Hematopoietic multipotent progenitor cell treated with erythropoietin and hydrocortisone succinate and interleukin-3 and kit ligand, for 4 days (in vitro differentiated cells): ENCODE measurements at places on chromosomes 3 and 15.

- peak; percentile 5 for DNase-seq
Observed at GRCh38 chr15:35784745-35785144, 238.8 kb upstream of the DPH6 start.

DNA sequence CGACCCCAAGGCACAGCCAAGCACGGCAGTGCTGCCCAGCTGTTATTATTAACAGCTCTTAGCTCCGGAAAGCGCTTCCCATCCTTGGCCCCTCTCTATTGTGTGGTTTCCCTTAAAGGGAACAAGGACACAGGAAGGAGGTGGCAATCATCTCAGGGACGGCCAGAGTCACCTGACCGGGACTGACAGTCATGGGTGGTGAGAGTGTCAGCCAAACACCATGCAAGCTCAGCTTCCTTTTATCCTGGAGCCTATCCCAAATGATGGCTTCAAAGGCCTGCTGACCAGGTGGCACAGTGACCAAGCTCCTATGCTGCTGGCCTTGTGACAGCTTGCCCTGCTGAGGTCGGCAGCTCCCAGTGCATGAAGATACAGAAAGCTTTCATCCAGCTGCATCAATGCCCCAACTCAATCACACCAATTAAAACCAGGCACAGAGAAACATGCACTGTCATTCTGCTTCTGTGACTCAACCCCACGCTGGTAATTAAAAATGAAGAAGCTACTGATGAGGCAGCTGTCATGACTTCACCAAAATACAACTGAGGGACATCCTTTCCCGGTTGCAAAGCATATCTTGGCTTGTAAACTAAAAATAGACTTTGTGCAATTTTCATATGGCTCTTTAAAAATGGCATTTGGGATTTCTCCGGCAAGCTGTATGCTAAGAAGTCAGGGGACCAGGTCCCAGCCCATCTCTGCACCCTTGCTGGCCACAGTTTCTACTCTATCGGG lies 34.0 kb downstream of the PCSK6 start:
- DNase-seq, result peak; percentile 81

- no peak for DNase-seq
Observed at GRCh38 chr3:182725372-182726251, 67.7 kb upstream of the ATP11B start.

DNA sequence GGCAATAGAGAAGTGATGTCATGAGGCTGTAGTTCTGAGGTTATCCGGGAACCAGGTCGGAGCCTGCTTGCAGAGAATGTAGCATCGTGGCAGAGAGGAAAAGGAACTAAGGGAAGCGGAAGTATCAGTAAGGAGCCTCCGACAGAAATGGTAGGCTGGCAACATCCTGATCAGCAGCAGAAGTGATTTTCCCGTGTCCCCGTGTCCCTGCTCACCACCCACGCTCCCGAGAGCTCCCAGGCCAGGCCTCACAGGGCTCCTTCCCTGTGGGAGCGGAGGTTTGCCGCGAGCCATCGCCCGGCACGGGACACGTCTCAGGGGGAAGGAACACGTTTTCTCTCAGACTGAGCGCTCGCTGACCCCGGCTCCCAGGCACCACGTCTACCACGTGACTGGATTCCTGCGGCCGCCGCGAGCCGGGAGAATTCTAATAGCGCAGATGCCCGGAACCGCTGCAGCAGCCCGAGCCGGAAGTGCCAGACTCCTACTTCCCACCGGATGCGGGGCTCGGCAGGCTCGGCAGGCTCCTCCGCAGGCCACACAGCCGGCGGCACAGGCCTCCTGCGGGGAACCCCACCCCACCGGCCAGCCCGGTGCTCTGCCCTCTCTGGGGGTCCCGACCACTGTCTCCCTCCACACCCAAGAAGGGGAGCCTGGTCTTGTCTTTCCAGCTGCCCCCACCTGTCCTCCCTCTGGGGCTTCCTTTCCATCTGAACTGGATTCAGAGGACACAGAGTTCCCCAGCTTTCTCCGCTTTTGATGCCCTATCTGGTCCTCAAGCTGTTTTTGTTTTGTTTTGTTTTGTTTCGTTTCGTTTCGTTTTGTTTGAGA lies 99.3 kb downstream of the BDH1 start:
- DNase-seq, result peak; percentile 77

DNA sequence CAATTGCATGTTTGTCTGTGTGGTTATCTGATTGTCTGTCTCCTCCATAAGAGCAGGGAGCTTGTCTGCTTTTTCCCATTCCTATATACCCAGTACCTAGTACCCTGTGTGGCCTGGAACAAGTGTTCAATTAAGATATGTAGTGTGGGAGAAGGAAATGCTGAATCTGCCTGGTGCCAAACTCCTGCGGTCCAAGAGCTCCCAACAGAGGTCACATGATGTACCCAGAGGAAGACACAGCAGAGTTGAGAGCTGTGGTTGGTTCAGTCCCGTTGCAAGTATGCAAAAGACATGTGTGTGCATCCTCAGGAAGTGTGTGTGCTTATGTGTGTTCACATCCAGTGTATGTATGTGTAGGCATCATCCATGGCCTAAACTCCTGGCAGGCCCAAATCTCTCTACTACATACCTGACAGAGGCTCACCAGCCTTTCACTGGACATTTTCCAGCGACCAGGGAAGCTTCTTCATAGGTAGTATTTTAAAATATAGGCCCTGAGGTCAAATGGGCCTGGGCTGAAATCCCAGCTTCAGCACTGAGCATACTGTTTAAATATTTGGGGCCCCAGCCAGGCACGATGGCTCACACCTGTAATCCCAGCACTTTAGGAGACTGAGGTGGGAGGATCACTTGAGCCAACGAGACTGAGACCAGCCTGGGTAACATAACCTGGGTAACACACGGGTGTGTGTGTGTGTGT lies 34.0 kb upstream of the ITGA11 start:
- DNase-seq, result peak; percentile 34

- no peak for DNase-seq
Observed at GRCh38 chr3:9986230-9986725, 363 bp downstream of the EMC3 start.

DNA sequence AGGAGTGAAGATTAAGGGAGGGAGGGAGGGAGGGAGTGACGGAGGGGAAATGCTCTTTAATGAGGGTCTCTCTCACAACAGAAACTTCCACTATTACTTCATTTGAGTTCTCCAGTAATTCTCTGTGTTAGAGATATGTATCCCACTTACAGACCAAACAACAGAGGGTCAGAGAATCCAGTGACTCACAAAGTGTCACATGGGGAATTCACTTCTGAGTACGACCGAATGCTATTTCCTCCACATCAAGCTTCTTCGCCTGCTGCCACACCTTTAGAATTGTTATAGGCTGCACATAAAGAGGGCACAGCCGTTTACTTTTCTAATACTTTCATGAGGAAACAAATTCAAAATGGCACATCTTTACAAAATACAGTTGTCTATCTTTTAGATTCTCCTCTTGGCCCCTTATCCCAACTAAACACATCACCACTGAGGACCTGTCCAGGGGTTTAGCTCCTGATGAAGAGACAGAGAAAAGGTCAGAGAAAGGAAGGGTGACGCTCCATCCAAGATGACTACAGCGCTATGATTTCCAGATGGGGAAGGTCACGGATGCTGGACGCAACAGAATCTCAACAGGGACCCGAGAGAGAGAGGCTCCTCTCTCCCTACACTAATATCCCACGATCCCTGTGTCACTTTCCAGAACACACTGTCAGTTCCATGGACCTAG lies 119.0 kb downstream of the XXYLT1 start:
- no peak for DNase-seq

- DNase-seq, result no peak
Observed at GRCh38 chr3:34742151-34742550, 897.2 kb upstream of the ARPP21 start.

- no peak for DNase-seq
Observed at GRCh38 chr15:59410391-59410896, 27.5 kb upstream of the FAM81A start.

GRCh38 chr15:72353266-72353665 lies 22.5 kb downstream of the HEXA start:
- DNase-seq, result no peak

DNA sequence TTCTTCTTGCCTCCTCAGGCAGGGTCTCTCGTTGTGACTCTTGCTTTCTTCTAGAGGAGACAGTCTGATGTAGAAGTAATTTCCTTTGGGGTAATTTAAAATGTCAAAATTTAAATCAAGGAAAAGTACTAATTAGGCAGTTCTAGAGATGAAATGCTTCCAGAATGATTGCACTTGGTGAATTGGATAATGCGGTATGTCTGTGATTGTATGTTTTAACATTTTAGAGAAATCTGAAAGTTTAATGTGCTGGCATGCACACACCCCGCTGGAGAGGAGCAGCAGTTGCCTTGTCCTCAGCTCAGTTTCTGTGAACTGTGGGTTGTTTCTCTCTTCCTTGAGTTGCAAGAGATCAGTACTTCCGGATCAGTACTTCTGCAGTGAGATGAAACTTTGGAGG lies 322.9 kb upstream of the CTDSPL start:
- no peak for DNase-seq

- DNase-seq, result no peak
Observed at GRCh38 chr3:72594615-72595215, 253.5 kb downstream of the SHQ1 start.

DNA sequence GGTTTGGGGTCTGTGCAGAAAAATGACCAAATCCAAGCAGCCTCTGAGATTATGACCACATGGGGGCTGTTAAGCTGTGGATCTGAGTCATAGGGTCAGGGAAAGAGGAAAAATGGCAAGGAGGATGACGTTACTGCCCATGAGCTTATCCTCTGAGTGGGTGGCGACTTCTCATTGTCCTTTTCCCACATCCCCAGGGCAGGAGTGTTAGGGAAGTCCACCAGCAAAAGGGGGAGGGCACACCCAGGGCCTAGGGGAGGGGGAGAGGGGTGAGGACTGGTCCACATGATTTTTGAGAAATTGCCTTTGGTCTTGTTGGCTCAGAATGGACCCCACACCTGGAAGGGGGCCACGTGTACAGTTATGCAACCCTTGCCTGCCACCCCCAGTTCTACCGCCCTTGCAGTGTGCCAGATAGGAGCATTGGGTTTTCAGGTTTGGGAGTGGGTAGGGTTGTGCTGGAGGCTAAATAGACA lies 2.6 kb downstream of the CD276 start:
- DNase-seq, result no peak

GRCh38 chr3:106617276-106617675 lies 748.5 kb upstream of the CBLB start:
- DNase-seq, result no peak

DNA sequence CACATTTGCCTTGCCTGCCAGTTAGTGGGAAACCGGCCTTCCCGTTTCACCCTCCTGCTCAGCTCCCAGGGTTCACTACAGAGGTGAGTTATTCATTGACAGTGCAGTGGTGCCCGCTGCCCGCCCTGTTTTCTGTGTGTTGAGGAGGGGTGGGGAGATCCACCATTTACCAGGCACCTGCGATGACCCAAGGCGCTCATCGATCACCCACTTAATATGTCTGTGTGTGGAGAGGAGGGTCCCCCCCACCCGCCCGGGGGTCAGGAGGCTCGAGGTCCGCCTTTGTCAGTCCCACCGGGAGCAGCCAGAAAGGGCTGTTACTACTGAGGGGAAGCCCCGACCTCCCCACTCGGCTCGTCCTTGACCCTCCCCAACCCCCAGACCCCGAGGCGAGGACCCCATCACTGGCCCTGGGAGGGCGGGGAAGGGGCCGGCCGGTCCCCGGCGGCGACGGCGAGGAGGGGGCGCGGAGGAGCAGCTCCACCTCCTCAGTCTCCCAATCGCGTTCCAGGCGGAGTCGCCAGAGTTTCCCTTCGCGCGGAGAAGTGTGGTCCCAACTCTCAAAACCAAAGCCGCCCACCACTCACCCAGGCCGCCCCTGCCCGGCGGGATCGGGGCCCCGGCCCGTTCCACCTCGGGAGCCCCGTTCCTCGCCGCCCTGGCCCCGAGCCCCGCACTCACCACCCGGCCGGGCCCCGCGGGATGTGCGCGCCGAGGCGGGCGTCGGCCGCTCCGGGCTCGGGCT lies 1.1 kb downstream of the PLXNB1 start:
- peak; percentile 14 for DNase-seq

DNA sequence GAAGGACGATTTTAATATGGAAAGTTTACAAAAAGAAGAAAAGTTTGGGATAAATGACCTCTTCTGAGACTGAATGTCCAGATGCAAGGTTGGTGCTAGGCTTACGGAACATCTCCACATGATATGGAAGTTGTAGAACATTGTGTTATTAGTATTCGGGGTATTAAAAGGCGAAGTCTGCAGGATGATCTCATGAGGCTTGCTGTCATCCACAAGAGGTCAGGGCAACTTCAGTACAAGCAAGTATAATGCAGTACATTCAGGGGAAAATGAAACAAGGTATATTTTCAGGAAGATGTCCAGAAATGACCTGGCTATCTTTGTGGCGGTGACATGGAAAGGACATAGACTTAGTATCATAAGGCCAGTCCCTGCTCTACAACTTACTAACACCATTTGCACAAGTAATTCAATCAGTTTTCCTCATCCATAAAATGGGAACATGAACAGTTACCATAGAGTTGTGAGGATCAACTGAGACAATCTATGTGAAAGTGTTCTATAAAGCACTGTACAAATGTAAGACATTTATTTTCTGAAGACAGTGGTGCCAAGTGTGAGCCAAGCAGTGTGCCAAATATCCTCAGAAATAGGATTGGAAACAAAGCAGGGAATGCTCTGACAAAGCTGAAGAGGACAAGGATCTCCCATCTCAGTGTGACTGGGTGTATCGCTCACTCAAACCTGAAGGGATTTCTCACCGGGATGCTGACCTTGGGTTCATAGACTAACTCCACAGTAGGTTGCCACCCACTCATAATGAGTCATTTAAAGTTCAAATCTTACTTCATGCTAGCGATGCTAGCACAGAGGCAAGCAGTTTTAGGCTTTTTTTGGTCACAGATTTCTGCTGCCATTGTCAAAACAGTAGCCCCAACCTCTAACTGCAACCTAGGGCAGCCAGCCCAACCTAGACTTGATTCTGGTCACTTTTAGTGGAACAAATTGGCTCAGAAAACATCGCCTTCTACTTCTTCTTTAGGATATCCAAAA lies 118.3 kb downstream of the TIGIT start:
- DNase-seq, result no peak

DNA sequence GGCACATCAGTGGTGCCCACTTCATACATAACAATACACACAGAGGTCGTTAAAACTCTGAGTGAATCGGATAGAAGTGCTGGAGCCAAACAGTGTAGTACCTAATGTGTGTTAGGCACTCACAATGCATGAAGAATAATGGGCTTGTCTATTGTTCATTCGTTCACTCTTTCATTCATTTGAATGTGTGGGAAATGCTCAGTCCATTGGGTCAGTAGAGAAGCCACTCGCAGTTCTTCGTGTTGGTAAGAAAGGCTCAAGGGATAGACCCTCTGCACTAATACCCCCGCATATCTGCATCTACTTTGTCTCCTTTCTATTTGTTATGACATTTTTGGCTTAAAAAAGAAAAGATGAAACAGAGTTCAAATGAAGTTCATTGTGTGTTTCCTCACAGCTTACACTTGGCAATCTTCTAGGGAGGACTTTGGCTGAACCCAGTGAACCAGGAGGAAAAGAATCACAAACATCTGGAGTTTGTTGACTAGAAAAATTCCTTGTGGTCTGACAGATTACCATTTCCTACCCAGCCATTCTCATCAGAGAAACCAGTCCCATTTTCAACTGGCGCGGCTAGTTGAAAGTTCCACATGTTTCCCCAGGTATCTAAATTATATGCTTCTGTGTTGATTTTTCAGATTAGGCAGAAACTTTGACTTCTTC lies 32.8 kb upstream of the MFSD1 start:
- no peak for DNase-seq

- no peak for DNase-seq
Observed at GRCh38 chr15:70237626-70238025, 139.9 kb upstream of the TLE3 start.

GRCh38 chr3:153158961-153159735 lies 2.9 kb upstream of the RAP2B start:
- no peak for DNase-seq
